ENCODE measurements at places on chromosomes 3 and 15. TPM values are rescaled to one million over a fixed set of nuclear protein-coding genes. Genes with fewer than 3 reads are reported as not detected.
A peak's percentile ranks its signal among the peaks of the same experiment; 100 is the strongest.

GRCh38 chr15:82643992-82644391 is 3.2 kb downstream of the CPEB1 start:
- H3K4me3 ChIP-seq, result no peak overlapping the region
- peak; percentile 23 for DNase-seq
- no peaks in the 10 kb centered on the region for H3K36me3 ChIP-seq
- no peak overlapping the region for H3K27ac ChIP-seq
- H3K4me1 ChIP-seq, result peaks cover 8% of the 10 kb centered on the region

DNA sequence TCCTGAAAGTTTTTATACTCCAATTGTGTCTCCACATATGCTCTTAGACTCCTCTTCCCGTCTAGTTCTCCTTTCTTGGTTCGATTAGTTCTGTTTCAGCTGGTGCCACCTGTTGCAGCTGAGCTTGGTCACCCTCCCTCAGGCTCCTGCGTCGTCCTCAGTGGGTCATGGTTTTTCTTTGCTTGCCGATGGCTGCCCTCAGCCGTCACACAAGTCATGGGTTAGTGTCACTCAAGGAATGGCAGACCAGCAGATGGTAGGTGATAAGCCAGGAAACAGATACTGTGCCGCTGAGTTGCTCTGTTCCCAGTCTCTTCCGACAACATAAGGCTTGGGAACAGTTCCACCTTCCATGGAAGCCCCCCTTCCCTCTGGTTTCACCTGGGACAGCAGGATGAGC is 109.9 kb downstream of the IGF1R start:
- H3K4me1 ChIP-seq, result peaks cover 40% of the 10 kb centered on the region
- no peak overlapping the region for H3K27ac ChIP-seq
- no peaks in the 10 kb centered on the region for H3K27me3 ChIP-seq
- H3K4me3 ChIP-seq, result no peak overlapping the region
- no peak for DNase-seq

DNA sequence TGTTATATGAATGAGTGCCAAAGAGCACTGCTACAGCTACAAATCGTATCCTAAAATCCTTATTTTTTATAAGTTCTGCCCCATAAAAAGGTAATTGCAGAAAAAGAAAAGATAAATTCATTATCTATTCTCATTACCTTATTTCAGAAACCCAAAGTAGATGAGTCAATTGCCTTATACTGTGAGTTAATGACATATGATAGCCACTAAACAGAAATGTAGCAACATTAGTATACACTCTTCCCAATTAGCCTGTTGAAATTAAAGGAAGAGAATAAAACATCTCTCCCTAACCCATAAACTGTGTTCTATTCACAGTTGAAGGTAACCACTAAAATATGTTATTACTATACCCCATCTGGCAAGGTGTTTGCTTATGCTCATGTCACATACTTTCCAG is 11.0 kb downstream of the TBL1XR1 start:
- no peak overlapping the region for H3K27ac ChIP-seq
- no peak overlapping the region for H3K4me3 ChIP-seq
- DNase-seq, result no peak
- H3K27me3 ChIP-seq, result no peaks in the 10 kb centered on the region
- H3K36me3 ChIP-seq, result no peaks in the 10 kb centered on the region

GRCh38 chr15:37581866-37582532 is 352.4 kb upstream of the TMCO5A start:
- H3K27me3 ChIP-seq, result no peaks in the 10 kb centered on the region
- H3K4me3 ChIP-seq, result no peak overlapping the region
- no peaks in the 10 kb centered on the region for H3K36me3 ChIP-seq
- H3K27ac ChIP-seq, result no peak overlapping the region

GRCh38 chr3:55482496-55483195 is 4.5 kb downstream of the WNT5A start:
- DNase-seq, result peak; percentile 85
- H3K4me1 ChIP-seq, result peaks cover 44% of the 10 kb centered on the region
- peaks cover 99% of the 10 kb centered on the region for H3K27me3 ChIP-seq
- no peaks in the 10 kb centered on the region for H3K36me3 ChIP-seq
- H3K4me3 ChIP-seq, result peak overlapping the region; percentile 93

DNA sequence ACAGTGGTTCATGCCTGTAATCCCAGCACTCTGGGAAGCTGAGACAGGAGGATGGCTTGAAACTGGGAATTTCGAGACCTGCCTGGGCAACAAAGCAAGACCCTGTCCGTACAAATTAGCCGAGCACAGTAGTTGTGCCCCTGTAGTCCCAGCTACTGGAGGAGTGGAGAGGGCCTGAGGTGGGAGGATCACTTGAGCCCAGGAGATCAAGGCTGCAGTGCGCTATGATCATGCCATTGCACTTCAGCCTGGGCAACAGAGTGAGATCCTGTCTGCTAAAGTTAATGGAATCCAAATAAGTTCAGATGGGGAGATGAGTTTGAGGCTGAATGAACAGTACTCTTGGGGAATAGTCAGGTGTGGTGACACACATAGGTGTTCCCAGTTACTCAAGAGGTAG is 14.4 kb downstream of the TRIM71 start:
- H3K4me1 ChIP-seq, result peaks cover 94% of the 10 kb centered on the region
- H3K27ac ChIP-seq, result no peak overlapping the region
- no peak for DNase-seq
- H3K36me3 ChIP-seq, result no peaks in the 10 kb centered on the region

- H3K4me3 ChIP-seq, result no peak overlapping the region
- no peaks in the 10 kb centered on the region for H3K36me3 ChIP-seq
- H3K27ac ChIP-seq, result no peak overlapping the region
- H3K27me3 ChIP-seq, result no peaks in the 10 kb centered on the region
- no peaks in the 10 kb centered on the region for H3K4me1 ChIP-seq
These were observed 141.7 kb upstream of the MBNL1 start for GRCh38 chr3:152127058-152127457.

DNA sequence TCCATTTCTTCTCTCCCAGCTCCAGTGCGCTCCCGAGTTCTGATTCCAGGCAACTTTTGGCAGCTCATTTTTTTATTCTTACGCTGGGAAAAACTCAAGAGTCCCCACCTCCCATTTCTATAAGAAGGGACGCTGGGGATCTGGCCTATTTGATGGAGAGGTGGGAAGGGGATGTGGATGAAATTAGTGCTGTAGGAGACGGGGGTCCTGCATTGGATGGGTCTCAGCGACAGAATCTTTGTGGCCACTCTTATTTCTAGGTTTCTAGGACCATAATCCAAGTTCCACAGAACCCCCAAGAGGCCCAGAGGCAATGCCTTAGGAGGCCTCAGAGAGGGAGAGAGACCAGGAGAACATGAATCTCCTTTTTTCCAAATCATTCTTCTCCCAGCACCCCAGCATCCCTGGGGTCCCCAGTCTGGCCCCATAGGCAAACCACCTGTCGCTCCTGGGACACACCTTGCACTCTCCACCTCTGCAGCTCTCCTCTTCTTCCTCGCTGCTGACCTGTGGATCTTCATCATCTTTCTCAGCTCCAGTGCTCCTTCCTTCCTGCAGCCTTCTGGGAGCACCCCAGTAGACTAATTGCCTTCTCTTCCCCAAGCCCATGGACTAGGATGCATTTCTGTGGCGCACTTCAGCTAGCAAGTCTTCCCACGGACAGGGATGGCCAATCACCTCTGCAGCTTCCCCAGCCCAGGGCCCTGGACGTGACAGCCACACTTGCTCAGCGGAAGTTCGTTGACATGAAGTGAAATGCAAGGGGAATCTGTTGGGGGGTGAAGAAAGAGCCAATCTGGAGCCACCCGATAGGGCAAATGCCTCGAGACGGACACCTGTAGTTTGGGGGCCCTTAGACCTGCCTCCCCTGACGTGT is 100.1 kb upstream of the ALDH1A3 start:
- no peak for DNase-seq
- no peak overlapping the region for H3K27ac ChIP-seq
- no peaks in the 10 kb centered on the region for H3K36me3 ChIP-seq
- H3K4me1 ChIP-seq, result no peaks in the 10 kb centered on the region
- no peaks in the 10 kb centered on the region for H3K27me3 ChIP-seq

DNA sequence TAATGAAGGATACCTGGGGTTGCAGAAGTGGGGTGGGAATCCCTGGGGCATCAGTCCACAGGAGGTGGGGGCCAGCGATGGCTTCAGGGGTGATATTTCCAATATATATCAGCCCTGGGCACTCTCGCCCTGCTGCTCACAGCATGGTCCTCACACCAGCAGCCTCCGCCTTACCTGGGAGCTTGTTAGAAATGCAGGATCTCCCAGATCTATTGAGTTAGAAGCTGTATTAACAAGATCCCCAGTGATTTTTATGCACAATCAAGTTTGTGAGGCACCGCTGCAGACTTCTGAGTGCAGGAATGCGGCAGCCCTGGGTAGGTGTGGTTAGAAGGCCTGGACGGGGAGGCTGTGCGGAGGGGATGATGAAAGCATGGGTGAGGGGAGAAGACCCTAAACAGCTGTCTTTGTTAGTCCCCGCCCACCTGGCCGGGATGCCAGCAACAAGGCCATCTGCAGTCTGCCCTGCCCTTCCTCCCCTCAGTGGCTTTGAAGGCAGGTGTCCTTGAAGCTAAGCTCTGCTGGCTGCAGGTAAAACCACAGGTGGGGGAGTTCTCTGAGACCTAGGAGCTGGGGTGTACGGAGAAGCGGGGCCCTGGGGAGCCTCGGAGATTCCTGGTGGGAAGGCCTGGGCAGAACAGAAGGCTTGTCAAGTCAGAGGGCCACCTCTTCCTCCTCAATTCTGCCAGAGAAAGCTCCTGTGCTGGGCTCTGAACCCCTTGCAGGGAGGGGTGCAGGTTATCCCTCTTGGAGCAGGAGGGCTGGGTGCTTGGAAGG is 11.4 kb downstream of the FAM107A start:
- H3K4me1 ChIP-seq, result peaks cover 31% of the 10 kb centered on the region
- H3K4me3 ChIP-seq, result no peak overlapping the region
- H3K27me3 ChIP-seq, result no peaks in the 10 kb centered on the region

GRCh38 chr3:133792171-133792763 is 13.3 kb upstream of the SRPRB start:
- no peak overlapping the region for H3K4me3 ChIP-seq
- H3K27ac ChIP-seq, result no peak overlapping the region
- H3K4me1 ChIP-seq, result no peaks in the 10 kb centered on the region
- peak; percentile 70 for DNase-seq
- peaks cover 9% of the 10 kb centered on the region for H3K36me3 ChIP-seq

DNA sequence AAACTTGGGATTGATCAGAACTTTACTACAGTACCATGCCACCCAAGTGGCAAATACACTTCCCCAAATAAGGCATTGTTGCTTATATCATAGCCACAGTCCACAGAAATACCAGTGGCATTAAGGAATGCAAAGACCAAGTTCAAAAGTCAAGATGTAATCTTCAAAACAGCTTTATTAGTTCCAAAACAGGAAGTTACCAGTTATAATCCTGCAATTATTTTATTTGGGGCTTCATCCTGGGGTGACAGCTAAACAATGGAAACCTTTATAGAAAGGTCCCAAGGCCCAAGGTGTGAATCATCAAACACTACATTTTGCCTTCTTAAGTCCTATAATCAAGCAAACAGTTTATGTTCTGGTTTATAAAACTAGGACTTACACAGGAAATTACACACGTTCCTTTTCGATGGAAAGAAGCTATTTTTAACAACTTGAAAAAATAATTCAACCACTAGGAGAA is 30.3 kb upstream of the RNF7 start:
- no peaks in the 10 kb centered on the region for H3K36me3 ChIP-seq
- H3K27me3 ChIP-seq, result no peaks in the 10 kb centered on the region
- H3K4me3 ChIP-seq, result no peak overlapping the region
- H3K27ac ChIP-seq, result no peak overlapping the region
- no peaks in the 10 kb centered on the region for H3K4me1 ChIP-seq

DNA sequence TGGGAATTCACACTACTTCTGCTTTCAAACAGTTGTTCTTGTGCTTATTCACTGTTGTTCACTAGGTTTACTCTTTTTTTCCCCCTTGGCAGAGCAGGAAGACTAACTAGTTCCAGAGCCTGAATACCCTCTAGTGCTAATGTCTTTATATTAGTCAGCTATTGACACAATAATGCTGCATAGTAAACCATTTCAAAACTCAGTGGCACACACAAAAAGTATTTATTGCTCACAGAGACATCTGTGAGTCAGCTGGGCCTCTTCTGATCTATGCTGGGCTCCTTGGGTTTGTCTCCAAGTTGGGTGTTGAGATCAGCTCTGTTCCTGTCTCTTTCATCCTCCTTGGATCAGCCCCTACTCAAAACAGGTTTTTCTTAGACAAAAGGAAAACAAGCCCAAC is 51.1 kb downstream of the RSRC1 start:
- H3K4me1 ChIP-seq, result no peaks in the 10 kb centered on the region
- H3K4me3 ChIP-seq, result no peak overlapping the region
- no peaks in the 10 kb centered on the region for H3K36me3 ChIP-seq

CLN6 gene
- 87.4 TPM for total RNA-seq

FYTTD1 gene
- total RNA-seq, result 24.7 TPM

CCR5 gene
- not detected for total RNA-seq

RTP3 gene
- total RNA-seq, result not detected

Data from GM23338 (cell line).